ENCODE measurements at places on chromosomes 1 and 21. TPM values are rescaled to one million over a fixed set of nuclear protein-coding genes. Genes with fewer than 3 reads are reported as not detected.

FCRL5 gene
- 1.7 TPM for total RNA-seq

KCNE1 gene
- 6.5 TPM for total RNA-seq

SUSD4 gene
- total RNA-seq = 6.5 TPM

ST6GALNAC3 gene
- total RNA-seq = 17.9 TPM

ACTL8 gene
- total RNA-seq = not detected

FRRS1 gene
- 11.3 TPM for total RNA-seq

GUCA2B gene
- total RNA-seq = not detected

HPCA gene
- 0.40 TPM for total RNA-seq

XCL2 gene
- total RNA-seq = 1.2 TPM

- no peak overlapping the region for H3K27ac ChIP-seq
- no peaks in the 10 kb centered on the region for H3K27me3 ChIP-seq
- no peaks in the 10 kb centered on the region for H3K4me1 ChIP-seq
- H3K36me3 ChIP-seq = no peaks in the 10 kb centered on the region
- DNase-seq = peak; percentile 45
These were observed 81.4 kb downstream of the VAV3 start for GRCh38 chr1:107883562-107883961.

- peaks cover 23% of the 10 kb centered on the region for H3K4me1 ChIP-seq
- no peaks in the 10 kb centered on the region for H3K36me3 ChIP-seq
- H3K27ac ChIP-seq = peak overlapping the region; percentile 59
These were observed 70.4 kb downstream of the CACHD1 start for GRCh38 chr1:64540265-64540791.

- no peak for DNase-seq
- no peak overlapping the region for H3K4me3 ChIP-seq
- H3K36me3 ChIP-seq = no peaks in the 10 kb centered on the region
- no peak overlapping the region for H3K27ac ChIP-seq
- no peaks in the 10 kb centered on the region for H3K27me3 ChIP-seq
- no peaks in the 10 kb centered on the region for H3K4me1 ChIP-seq
These were observed 11.0 kb upstream of the RHBG start for GRCh38 chr1:156357977-156358376.

DNA sequence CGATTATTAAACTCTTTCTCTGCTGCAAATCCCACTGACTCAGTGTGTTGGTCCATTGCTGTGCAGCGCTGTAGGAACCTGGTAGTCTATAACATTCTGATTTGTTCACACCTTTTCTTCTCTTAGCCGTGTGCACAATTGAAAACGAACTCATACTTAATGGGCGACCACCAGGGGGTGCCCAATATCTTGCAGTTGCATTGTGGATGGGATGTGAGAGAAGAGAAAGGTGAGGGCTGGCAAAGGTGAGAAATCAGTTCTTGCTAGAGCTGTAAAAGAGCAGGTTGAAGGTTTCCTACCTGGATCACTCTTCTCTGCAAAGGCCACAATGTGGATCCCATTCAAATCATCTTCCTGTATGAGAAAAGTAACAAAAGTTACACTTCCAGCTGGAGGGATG, 51.0 kb downstream of the CASQ2 start:
- no peaks in the 10 kb centered on the region for H3K4me1 ChIP-seq
- no peak overlapping the region for H3K4me3 ChIP-seq
- no peaks in the 10 kb centered on the region for H3K36me3 ChIP-seq
- peak; percentile 48 for DNase-seq
- no peaks in the 10 kb centered on the region for H3K27me3 ChIP-seq

- H3K4me1 ChIP-seq = no peaks in the 10 kb centered on the region
- H3K27me3 ChIP-seq = no peaks in the 10 kb centered on the region
- peaks cover 37% of the 10 kb centered on the region for H3K36me3 ChIP-seq
These were observed 10.2 kb downstream of the MFN2 start for GRCh38 chr1:11990303-11991032.

GRCh38 chr1:225813214-225813964, 3.5 kb downstream of the EPHX1 start:
- no peak overlapping the region for H3K4me3 ChIP-seq
- H3K27me3 ChIP-seq = no peaks in the 10 kb centered on the region
- H3K4me1 ChIP-seq = peaks cover 17% of the 10 kb centered on the region
- H3K27ac ChIP-seq = peak overlapping the region; percentile 10

GRCh38 chr1:221071777-221072176, 192.5 kb downstream of the HLX start:
- H3K4me1 ChIP-seq = peaks cover 22% of the 10 kb centered on the region
- DNase-seq = peak; percentile 19
- H3K4me3 ChIP-seq = no peak overlapping the region
- H3K36me3 ChIP-seq = no peaks in the 10 kb centered on the region
- H3K27ac ChIP-seq = no peak overlapping the region

GRCh38 chr1:86993269-86993985, 79.0 kb downstream of the HS2ST1 start:
- H3K4me3 ChIP-seq = no peak overlapping the region
- no peak for DNase-seq
- H3K36me3 ChIP-seq = no peaks in the 10 kb centered on the region
- no peak overlapping the region for H3K27ac ChIP-seq

- H3K36me3 ChIP-seq = peaks cover 8% of the 10 kb centered on the region
- H3K4me3 ChIP-seq = no peak overlapping the region
- DNase-seq = peak; percentile 40
- H3K27me3 ChIP-seq = no peaks in the 10 kb centered on the region
- H3K4me1 ChIP-seq = peaks cover 30% of the 10 kb centered on the region
These were observed 7.6 kb downstream of the DR1 start for GRCh38 chr1:93353286-93353685.

GRCh38 chr1:106975944-106976343, 80.5 kb upstream of the PRMT6 start:
- no peaks in the 10 kb centered on the region for H3K36me3 ChIP-seq
- H3K4me3 ChIP-seq = no peak overlapping the region
- no peak overlapping the region for H3K27ac ChIP-seq
- no peaks in the 10 kb centered on the region for H3K4me1 ChIP-seq

DNA sequence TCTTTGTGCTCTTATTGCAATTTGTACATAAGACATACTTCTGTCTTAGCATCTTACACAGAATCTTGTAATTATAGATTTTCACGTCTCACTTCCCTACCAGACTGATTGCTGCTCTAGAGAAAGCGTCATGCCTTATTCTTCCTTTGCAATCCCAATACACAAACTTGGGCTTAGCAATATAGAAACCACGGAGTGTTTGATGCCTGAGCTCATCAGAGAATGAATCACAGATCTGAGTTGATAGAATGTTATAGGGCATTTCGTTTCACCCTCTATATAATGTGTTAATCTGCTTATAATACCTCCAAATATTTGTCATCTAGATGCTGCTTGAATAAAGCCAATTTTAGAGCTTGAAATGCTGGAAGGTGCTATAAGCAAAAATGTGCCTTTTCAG, 6.6 kb downstream of the FMO1 start:
- no peak for DNase-seq
- no peaks in the 10 kb centered on the region for H3K27me3 ChIP-seq
- no peak overlapping the region for H3K4me3 ChIP-seq
- H3K27ac ChIP-seq = no peak overlapping the region

DNA sequence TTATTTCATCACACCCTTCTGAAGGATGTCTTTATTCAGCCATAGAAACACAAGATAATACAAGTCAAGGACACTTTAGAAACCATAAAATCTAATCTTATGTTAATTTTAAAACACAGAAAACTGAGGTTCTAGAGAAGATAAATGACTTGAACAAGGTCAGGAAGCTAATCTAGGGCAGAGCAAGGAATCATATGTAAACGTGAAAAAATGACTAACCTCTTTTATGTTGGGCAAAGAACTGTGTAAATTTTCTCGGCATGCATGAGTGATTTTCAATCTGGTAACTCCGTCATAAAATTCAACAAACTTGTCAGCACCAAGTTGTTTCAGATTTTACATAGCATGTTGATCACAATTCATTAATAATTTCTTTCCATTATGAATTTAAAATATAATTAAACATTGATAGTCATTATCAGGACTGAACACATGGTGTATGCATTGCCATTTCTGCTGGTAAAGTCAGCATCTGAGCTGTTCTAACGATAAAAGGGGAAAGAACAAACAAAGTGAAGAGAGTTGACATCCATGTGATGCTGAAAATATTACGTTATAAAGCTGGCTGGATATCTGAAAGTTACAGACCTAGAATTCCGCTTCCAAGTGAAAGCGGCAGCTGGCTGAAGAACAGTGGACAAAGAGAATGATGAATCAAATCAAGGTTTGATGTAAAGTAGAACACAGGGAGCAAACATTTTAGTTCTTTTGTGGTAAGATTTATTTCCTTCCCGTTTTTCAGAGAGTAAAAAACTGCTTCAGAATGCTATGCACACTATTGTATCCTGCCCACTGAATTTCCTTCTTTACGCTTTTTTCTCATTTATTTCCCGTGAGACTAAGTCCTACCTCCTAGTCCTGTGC, 1037.4 kb upstream of the TMPRSS15 start:
- no peak for DNase-seq
- no peaks in the 10 kb centered on the region for H3K36me3 ChIP-seq
- H3K27ac ChIP-seq = no peak overlapping the region
- H3K4me3 ChIP-seq = no peak overlapping the region
- no peaks in the 10 kb centered on the region for H3K27me3 ChIP-seq

GRCh38 chr1:41851589-41851988, 67.1 kb downstream of the HIVEP3 start:
- DNase-seq = no peak
- H3K27ac ChIP-seq = no peak overlapping the region

DNA sequence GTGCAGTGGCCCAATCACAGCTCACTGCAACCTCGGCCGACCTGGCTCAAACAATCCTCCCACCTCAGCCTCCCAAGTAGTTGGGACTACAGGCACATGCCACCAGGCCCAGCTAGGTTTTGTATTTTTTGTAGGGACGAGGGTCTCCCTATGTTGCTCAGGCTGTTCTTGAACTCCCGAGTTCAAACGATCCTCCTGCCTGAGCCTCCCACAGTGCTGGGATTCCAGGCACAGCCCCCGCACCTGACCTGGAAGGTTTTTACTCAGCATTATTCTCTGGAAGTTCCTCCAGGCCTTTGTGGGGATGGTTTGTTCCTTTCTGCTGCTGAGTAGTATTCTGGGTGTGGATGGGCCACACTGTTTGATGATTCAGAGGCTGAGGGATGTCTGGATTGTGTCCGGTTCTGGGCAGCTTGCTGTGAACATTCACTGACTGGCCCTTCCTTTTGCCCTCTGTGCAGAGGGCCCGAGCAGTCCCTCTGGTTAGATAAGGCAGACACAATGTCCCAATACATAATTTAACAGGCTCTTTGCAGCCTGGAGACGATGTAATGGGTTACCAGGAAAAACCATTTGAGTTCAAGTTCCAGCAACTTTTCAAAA, 6.0 kb upstream of the TRAPPC10 start:
- DNase-seq = no peak
- H3K4me3 ChIP-seq = no peak overlapping the region
- no peak overlapping the region for H3K27ac ChIP-seq
- no peaks in the 10 kb centered on the region for H3K27me3 ChIP-seq
- H3K4me1 ChIP-seq = peaks cover 9% of the 10 kb centered on the region

GRCh38 chr1:104182251-104182650, 432.6 kb downstream of the AMY1C start:
- H3K27me3 ChIP-seq = no peaks in the 10 kb centered on the region
- H3K36me3 ChIP-seq = no peaks in the 10 kb centered on the region
- DNase-seq = no peak
- no peak overlapping the region for H3K27ac ChIP-seq
- H3K4me3 ChIP-seq = no peak overlapping the region
- H3K4me1 ChIP-seq = no peaks in the 10 kb centered on the region

- peaks cover 7% of the 10 kb centered on the region for H3K36me3 ChIP-seq
- H3K4me1 ChIP-seq = no peaks in the 10 kb centered on the region
- no peak overlapping the region for H3K4me3 ChIP-seq
- no peaks in the 10 kb centered on the region for H3K27me3 ChIP-seq
- DNase-seq = no peak
These were observed 26.9 kb downstream of the RAD54L start for GRCh38 chr1:46274225-46275029.

DNA sequence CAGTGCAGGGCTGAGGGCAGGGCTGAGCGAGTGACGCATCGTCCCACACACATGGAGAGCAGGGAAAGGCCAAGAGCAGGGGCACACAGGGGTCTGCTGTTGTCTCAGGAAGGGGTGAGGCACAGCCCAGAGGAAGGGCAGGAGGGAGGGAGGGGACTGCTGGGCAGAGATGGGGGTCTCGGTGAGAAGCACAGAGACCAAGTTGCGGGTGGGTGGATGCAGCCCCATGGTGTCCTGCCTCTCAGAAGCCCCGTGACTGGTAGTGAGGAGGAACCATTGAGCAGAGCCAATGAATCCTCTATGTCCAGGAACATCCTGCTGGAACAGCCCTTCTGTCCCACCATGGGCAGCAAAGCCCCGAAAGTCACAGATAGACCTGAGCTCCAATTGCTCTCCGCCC, 17.8 kb downstream of the C1orf198 start:
- peak overlapping the region; percentile 82 for H3K27ac ChIP-seq
- H3K27me3 ChIP-seq = no peaks in the 10 kb centered on the region
- peaks cover 14% of the 10 kb centered on the region for H3K36me3 ChIP-seq
- H3K4me3 ChIP-seq = no peak overlapping the region
- peaks cover 32% of the 10 kb centered on the region for H3K4me1 ChIP-seq
- no peak for DNase-seq

- peaks cover 10% of the 10 kb centered on the region for H3K4me1 ChIP-seq
- H3K27ac ChIP-seq = no peak overlapping the region
These were observed 85.4 kb downstream of the CCDC185 start for GRCh38 chr1:223478606-223479005.

All from lung (tissue), 17 donors.